ENCODE measurements at places on chromosomes 1 and 21.
A peak's percentile ranks its signal among the peaks of the same experiment; 100 is the strongest.

DNA sequence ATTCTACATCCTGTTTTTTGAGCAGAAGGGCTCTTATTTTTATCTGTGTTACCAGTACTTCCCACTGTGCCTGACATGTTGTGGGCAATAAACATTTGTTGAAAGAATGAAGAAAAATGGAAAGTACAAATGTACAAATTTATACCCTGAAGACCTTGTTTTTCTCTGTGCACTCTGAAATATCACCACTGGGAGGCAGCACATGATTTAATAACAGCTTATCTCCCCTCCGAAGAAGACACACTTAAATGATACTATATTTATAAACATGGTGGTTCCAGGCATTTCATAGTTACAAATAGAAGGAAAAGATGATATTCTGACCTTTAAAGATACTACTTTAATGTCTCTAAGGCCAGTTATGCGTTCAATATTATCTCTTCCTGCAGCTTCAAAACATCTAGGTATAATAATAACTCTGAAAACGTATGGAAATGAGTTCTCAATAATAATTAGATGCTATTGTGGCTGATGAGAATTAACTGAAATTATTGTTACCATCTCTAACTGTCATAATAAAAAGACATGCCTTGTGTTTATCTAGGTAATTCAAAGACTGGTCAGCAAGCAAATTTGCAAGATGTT, 12.8 kb downstream of the DYNLT5 start:
- peak; percentile 30 for DNase-seq

DNA sequence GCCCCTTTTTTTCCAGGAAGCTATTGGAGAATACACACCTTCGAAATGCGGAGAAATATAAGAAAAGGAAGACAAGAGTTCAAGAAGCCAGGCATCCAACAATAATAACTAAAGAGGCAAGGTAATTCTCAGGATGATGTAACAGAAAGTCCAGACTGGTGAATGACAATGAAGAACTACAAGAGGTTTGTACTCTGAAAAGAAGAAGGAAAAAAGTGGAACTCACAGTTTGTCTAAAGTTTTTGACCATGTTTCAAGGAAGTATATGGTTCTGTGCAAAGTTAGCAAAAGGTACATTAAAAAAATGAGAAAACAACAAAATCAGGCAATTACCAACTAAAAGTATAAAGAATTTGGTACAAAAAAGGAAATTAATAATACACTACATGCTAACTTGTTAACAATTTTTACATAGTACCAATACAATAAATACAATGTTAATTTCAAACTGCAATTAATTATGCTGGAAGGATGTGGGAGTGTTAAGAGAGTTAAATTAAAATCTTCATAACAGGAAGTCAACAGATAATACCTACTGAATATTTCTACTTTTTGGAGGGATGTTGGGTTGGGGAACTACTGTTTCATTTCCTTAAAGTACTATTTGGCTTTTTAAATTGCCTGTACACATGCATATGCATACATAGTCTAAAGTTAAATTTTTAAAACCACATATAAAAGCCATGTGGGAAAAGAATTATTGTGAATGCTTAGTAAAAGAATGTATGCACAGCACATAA, 12.9 kb upstream of the CD55 start:
- DNase-seq: no peak

- DNase-seq: no peak
These were observed 346.8 kb downstream of the KIF26B start for GRCh38 chr1:245501633-245502032.

DNA sequence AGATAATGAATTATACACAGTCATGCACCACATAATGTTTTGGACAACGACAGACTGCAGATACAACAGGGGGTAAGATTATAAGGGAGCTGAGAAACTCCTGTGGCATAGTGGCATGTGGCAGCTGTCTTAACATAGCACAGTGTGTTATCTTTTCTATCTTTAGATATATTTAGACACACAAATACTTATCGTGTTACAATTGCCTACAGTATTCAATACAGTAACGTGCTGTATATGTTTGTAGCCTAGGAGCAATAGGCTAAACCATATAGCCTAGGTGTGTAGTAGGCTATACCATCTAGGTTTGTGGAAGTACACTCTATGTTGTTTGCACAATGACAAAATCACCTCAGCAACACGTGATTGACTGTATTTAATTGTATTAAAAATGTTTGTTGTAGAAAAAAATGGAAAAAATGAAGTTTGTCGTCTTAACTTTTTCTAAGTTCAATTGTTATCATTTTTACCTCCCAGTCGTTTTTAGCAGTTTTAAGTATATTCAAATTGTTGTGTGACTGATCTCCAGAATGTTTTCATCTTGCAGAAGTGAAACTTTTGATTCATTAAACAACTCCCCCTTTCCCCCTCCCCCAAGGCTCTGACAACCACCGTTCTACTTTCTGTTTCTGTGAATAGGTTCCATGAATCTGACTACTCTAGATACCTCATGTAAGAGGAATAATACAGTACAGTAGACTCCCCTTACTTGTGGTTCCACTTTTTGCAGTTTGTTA, 351.0 kb upstream of the B3GALT2 start:
- DNase-seq: peak; percentile 29

GRCh38 chr21:33780631-33781030, 135.0 kb downstream of the ATP5PO start:
- DNase-seq: no peak

GRCh38 chr1:85146972-85147359, 53.9 kb downstream of the SYDE2 start:
- no peak for DNase-seq

DNA sequence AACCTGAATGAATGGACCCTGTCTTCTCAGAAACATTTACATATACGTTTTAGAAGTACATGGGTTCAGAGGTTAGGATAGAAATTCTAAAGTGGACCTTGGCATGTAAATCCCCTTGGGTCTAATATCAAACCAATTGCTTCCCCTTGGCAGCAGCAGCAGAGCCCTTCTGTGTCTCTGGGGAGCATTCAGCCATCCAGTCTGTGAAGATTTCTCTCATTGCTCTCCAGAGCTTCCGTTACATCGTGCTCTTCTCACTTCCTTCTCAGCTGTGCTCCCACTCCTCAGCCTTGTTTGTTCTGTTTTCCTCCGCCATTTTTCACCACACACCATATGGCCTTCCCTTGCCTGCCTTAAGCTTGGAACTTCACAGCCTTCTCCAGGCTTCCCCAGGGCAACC, 61.5 kb upstream of the ATP1B1 start:
- no peak for DNase-seq

DNA sequence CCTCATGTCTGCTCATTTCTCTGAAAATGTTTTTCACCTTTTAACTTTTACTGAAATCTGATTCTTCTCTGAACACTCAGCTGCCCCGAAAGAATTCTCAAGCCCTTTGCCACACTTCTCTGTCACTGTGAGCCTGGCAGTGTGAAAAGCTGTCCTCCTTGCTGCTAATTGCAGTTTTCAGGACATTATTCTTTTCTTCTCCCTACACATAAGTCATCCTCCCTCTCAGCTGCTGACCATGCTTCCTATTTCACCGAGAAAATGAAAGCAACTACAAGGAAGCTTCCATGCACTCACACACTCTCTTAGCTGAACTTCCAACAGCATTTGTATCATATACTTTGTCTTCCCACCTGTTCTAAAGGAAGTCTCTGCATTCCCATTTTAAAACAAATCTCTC, 15.8 kb downstream of the OLFM3 start:
- DNase-seq: no peak
